Breast epithelium (tissue), 4 donors: ENCODE measurements at places on chromosomes 1 and 21. TPM values are rescaled to one million over a fixed set of nuclear protein-coding genes. Genes with fewer than 3 reads are reported as not detected.

- DNase-seq, result no peak
These were observed 21.0 kb downstream of the B3GALT5 start for GRCh38 chr21:39633770-39634181.

GRCh38 chr1:29094954-29095353 is 28.7 kb downstream of the TMEM200B start:
- no peak for DNase-seq

- DNase-seq, result no peak
These were observed 177.3 kb upstream of the LYPLAL1 start for GRCh38 chr1:218996362-218996761.

GRCh38 chr1:24694380-24694843 is 50.8 kb upstream of the CLIC4 start:
- DNase-seq, result no peak

The SON gene
- total RNA-seq, result 265 TPM

The TFF2 gene
- total RNA-seq, result not detected

The HSD11B1 gene
- 0.88 TPM for total RNA-seq

DNA sequence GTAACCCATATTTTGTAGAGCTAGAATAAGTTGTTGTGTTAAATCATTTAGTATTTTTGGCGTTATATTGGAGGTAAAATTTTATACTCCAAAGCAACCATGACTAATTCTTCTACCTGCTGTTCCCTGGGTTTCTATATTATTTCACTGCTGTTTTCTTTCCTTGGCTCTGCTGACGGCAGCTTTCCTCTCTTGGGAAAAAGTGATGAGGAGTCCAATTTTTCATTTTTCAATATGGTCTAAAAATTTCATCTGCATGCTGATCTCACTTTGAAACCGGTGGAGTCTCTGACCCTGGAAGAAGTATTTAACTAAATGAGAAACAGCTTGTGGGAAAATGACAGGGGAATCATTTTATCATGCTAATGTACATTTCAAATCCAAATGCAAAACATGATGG is 110.2 kb downstream of the IFI44 start:
- no peak for DNase-seq

- DNase-seq, result no peak
These were observed 14.1 kb upstream of the TNR start for GRCh38 chr1:175757381-175758015.

DNA sequence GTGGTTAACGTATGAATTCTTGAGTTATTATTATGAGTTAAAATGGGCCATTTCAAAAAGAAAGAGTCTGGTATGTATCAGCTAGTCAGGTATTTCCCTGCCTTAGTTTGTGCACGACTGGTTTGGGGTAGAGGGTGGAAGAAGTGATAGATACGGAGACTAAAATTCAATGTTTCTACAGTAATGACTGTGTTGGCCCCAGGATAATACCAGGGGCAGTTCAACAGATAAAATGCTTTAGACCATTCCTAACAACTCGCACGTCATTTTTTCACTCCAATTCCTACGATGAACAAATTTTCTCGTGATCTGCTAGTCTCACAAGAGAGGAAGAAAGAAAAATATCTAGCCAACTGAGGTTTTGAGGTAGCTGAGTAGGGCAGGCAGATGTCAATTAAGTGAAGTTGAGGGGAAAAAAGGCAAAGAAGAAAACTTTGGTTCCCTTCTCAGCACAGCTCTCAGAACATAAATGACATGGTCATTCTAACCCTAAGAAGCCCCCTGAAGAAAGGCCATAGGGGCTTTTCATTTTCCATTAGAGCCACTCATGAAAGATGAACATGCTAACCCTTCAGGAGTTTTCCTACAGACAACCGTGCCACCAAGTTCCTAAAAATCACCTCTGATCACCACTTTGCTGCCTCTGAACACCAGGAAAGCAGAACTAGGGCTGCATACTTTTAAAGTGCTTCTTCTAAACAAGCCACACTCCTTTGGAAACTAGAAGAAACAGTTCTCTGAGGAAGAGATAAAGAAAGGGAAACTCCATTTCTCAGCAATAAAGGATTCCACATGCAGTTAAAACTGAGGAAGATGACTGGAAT is 5.6 kb downstream of the MCOLN2 start:
- no peak for DNase-seq

- DNase-seq, result no peak
These were observed 60.3 kb downstream of the KCNJ6 start for GRCh38 chr21:37855647-37856625.

- DNase-seq, result no peak
These were observed 1.2 kb downstream of the KCTD3 start for GRCh38 chr1:215568299-215568692.

DNA sequence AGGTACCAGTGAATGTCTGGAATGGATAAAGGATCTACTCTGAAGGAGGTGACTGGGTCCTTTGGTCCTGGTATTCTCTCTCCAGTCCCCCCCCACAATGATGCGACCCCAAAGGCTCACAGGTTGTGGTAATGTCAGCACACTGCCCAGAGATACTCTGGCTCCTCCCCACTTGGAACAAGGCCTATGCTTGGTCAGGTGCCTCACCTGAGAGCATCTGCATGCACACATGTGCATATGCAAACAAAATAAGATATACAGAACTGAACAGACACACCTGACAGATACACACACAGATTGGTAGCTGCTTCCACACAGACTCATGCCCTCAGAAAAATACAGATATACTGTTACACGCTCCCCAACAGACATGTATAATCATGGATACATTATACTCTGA is 33.5 kb downstream of the DMAP1 start:
- DNase-seq, result no peak

GRCh38 chr1:201542309-201543035 is 3.5 kb downstream of the NAV1 start:
- no peak for DNase-seq

DNA sequence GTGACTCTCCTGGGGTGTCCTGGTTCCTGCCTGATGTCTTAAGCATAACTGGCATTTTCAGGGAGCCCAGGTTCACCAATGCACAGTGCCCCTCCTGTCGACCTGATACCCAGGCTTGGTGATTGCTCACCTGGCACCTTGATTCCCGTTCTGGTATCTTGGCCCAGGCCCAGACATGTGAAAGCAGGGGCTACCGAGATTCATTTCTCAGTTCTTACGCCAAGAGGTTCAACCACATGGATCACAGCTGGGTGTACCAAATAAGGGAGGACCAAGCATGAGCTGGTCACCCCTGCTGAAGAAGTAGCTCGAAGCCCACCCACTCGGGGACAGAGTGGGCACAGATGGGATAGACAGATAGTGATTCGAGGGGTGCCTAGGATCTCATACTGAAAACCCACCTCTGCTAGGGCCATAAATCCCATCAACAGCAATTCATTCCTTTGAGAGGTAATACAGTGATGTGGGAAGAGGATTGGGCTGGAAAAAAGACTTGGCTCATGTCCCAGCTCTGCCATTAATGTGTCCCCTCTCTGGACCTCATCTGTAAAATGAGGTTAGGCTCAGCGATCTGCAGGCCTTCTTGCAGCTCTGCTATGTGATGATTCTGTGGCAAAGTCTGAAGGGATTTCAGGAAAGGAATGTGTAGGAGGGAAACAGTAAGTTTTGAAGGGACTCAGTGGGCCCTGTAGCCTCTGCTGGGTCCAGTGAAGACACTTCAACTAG is 2.7 kb downstream of the EPHX1 start:
- no peak for DNase-seq

DNA sequence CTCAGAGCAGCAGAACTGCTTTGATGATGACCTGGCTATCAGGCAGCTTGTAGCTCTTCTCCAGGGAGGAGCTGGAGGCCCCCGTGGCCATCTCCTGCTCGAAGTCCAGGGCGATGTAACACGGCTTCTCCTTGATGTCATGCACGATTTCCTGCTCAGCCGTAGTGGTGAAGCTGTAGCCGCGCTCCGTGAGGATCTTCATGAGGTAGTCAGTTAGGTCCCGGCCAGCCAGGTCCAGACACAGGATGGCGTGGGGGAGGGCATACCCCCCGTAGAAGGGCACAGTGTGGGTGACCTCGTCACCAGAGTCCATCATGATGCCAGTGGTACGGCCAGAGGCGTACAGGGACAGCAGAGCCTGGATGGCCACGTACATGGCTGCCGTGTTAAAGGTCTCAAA is 18.3 kb upstream of the TP53BP2 start:
- no peak for DNase-seq

The SPRR2B gene
- total RNA-seq, result not detected

DNA sequence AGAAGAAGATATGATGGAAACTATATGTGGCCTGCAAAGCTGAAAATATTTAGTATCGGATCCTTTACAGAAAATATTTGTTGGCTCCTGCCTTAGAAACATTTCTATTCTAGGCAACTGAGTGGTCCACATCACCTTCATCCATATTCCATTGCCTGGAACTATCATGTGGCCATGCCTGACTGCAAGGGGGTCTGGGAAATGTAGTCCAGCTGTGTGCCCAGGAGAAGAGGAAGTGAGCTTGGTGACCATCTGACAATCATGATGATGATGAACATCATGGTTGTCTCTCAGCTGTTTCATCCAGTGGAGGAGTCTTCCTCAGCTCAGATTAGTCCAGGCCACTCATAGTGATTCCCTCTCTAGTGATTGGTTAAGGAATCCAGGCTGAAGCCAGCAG is 61.8 kb upstream of the IFNLR1 start:
- DNase-seq, result no peak

The INSRR gene
- not detected for total RNA-seq

DNA sequence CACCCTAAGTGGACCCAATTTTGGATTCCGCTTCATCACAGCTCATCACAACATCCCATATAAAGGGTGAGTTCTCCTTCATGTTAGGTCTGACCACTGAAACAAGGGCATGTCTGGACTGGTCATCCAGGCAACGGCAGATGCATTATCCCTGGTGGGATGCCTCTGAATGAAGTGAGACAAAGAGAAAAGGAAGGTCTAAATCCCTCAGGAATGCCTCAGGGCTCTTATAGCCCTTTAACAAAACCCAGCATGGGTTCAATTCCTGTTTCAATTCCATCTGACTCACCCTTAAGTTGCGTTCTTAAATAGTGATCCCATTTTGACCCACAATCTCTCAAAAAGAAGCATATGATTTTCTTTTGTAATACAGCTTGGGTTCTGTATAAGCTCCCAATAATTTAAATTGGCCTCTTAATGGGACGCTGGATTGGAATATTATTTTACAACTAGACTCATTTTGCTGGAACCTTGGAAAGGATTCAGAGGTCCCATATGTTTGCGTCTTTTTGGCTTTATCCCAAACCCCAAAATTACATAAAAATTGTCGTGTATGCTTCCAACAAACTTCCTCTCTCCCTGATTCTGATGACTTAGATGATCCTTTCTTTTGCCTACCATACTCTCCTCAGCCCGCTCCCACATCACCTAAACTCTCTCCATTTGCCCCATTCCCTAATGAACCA is 287.4 kb upstream of the ZP4 start:
- DNase-seq, result no peak

The FCRL6 gene
- total RNA-seq, result 0.80 TPM

DNA sequence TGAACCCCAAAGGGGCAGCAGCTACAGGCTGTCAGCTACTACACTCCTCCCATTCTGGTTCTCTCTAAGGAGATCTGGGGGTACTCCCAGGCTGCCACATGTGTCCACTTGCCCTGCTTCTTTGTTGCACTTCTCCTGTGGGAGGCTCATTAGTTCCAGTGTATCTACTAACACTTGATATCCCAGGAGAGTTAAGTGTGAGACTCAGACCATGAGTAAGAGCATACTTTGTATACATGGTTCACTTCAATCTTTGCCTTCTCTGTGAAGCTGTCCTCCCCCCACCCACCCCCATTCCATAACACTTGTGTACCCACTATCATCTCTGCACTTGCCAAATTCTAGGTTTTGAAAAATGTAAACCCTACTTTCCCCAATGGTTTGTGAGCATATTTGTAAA is 34.9 kb upstream of the GADD45A start:
- no peak for DNase-seq

DNA sequence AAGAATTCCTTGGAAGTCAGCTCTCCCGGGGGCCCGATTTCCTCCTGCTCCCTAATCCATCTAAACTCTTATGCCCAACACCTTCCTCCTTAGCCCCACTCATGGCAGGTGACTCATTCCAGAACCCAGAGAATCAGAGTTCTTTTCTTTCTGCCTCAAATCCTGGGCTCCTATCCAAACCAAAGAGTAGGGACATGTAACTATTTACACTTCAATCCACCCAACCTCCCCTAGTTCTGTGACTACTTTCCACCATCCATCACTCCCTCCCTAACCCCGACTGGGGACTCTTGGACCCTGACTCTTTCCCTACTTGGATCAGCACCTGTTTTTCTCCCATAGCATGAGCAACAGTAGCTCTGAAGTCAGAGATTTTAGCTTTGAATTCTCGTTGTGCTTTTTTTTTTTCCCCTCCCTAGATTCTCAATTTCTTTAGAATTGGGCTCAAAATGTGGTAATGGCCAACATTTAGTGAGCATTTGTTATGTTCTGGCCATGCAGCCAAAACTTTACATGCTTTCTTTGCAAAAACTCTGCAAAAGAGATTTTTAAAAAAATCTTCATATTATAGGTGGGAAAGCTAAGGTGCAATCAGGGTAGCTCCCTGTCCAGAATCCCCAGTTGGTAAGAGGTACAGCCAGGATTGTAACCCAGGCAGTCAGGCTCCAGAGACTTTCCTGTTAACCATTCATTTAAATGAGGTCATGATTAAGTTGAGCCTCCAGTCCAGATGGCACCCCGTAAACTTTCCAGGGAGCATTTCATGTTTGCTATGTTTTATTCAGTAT is 7.5 kb upstream of the CYP4A11 start:
- DNase-seq, result no peak
